ENCODE measurements at places on chromosomes 16 and 17.
A peak's percentile ranks its signal among the peaks of the same experiment; 100 is the strongest.

DNA sequence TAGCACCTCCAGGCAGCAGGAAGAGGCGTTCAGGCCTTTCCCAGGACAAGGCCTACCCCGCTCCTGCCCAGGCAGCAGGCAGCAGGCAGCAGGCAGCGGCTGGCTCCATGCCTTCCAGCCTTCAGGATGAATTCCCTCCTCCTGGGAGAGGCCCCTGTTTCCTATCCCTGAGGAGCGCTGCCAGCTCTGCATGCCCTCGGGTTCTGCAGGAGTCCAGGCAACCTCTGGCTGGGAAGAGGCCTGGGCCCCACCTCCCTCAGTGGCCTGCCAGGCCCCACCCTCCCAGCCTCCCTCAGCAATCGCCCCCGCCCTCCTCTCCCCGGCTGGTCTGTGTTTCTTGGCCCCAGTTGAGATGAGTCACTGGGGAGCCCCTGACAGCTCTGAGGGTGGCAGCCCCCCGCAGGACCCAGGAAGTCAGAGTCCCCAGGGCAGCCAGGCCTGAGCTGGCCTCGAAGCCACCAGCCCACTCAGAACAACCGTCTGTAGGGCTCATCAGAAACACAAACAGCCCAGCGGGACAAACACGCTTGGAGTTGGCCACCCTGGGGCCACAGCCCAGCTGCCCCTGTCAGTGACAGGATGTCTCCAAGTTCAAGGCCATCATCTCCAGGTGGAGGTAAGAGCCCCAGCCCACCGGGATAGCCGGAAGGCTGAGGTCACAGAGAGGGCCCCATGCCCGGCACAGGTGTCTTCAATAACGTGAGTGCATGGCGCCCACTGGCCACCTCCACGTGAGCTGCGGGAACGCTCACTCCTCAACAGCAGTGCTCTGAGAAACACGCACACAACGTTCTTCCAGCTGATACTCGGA, 39.5 kb upstream of the CIBAR2 start:
- DNase-seq = peak; percentile 98

- DNase-seq = peak; percentile 97
These were observed 5.4 kb downstream of the LRRC75A start for GRCh38 chr17:16486373-16487250.

DNA sequence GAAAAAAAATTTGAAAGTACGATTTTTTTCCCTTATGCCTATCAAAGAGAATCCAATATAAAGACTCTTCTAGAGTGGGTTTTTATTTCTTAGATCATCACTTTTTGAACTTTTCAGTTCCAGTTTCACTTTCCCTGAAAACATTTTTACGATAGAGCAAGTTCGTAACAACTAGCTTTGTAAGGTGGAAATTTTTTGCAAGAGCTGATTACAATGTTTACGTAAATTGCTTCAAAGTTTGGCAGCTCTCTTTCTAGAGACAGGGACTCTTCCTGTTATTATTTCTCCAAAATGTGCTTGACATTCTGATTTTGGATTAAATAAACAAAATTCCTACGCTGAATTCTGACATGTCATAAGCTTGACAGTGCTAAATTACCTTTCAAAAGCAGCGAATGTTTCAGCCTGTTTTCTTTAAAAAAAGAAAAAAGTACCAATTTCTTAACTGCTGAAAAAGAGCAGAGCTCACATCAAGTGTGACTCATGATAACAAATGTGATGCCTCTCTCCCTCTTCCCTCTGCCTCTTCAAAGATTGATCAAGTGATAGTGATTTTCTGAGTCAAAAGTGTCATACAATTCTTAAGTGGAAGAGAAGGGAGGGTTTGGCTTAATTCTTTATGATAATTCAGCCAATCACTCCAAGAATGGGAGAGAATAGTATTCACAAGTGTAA, 175.2 kb downstream of the KCNJ2 start:
- DNase-seq = peak; percentile 25

DNA sequence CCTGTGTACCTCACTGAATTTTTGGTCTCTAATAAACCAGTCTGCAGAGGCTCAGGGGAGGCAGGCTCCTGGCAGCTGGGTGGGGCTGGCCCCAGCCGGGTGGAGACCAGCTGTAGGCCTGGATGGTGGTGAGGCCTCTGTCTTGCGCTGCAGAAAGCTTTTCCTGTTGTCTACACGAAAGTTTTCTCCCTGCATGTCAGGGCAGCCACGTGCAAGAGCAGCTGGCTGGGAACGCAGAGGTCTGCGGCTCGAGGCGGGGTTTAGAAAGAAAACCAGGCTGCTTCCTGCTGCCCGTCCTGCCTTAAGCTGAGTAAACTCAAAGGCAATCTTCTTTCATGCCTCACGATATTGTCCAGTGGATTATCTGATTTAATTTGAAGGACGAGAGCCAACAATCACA, 2.4 kb downstream of the SERPINF1 start:
- DNase-seq = no peak

DNA sequence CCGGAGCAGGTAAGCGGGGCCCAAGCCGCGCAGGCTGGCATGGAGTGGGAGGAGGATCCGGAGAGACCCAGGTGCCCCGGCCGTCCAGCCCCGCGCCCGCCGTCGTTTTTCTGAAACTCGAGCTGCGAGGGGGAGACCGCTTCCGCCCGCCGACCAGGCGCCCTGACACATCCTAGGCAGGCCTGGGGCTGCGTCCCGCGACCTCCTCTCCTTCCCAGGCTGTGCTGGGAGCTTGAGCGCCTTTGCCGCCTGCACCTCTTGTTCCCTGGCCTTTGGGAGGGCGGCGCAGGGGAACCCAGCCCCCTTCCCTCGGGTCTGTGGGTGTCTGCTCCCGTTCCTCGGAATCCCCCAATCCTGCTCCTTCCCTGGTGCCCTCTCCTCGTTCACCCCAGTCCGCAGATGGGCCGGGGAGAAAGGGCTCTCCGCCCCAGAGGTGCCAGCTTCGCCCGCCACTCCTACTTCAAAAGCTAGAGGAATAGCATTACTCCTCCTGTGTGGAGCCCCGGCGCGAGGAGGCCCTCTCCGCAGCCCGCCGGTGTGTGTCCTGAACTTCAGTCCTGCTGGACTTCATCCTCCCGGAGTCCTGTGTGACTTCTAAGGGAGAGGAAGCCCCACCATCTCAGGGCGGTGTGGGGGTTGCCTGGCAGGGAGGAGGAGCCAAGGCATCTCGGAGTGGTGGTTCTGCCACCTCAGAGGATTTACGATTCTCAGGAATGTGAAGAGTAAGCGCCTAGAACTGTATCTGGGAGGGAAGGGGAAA, 1.0 kb downstream of the NHERF1 start:
- DNase-seq = no peak

GRCh38 chr17:7703584-7704479, 1.2 kb upstream of the EFNB3 start:
- no peak for DNase-seq

- no peak for DNase-seq
These were observed 2.4 kb downstream of the KCNJ12 start for GRCh38 chr17:21378553-21378952.

DNA sequence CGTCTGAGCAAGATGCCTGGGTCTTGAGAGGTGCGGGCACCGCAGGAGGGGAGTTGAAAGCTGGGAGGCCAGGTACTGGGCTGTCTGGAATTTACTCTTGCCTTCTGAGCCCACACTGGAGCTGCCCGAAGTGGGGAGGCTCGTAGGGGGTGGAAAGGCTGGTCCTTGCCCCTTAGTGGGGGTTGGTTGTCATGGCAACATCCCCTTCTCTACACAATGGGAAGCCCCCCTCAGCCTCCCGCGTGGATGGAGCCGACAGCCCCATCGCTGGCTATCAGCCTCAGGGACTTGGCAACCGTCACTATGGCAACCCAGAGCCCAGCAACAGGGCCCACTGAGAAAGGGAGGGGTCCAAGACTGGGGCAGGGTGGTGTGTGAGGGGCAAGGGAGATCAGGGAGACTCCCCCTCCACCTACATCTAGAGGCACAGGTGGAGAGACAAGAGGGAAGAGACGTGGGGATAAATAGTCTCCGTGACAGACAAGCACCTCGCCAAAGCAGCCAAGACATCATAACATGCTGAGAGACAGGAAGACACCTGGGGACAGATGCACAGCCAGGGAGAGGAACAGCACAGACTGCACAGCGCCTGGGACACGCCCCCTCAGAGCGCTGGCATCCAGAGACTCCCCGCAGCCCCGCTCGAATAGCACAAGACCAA, 5.3 kb upstream of the DNAH2 start:
- no peak for DNase-seq

GRCh38 chr16:19104607-19105006, 9.2 kb upstream of the ITPRIPL2 start:
- no peak for DNase-seq

DNA sequence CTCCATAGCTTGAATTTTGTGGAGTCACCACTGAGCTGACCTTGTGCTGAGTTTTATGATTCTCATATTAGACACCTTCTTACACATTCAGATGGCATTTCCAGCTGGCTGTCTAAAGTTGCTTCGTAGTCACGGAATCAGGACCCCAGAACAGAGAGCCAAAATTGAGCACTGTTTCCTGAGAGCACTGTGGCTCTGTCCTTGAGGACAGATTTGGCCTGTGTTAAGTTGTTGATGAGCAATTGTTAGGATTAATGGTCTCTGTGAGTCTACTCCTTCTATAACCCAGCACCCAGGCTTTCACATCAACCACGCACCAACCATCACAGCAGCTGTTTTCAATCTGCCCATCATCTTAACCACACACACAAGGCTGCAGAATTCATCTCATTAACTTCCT, 277.5 kb upstream of the HSBP1 start:
- no peak for DNase-seq

GRCh38 chr17:75941442-75941819, 589 bp upstream of the FBF1 start:
- no peak for DNase-seq

DNA sequence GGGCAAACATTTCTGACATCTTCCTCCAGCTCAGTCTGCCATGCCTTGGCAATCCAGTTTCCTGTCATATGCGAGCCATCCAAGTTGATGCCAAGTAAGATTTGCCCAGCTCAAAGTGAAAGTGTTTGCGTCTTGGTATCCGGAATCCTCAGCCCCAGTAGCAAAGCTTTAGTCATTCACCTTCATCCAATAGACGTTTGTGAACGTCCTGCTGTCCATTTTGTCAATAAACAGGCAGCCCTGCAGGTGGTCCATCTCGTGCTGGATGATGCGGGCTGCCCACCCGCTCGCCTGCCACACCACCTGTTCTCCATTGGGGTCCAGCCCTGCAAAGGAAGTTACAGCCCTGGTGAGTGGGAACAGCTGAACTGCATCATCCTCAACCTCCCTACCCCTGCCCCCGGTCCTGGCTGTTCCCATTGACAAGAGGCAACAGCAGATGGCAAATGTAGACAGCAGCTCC, 1.5 kb downstream of the PDF start:
- peak; percentile 70 for DNase-seq

DNA sequence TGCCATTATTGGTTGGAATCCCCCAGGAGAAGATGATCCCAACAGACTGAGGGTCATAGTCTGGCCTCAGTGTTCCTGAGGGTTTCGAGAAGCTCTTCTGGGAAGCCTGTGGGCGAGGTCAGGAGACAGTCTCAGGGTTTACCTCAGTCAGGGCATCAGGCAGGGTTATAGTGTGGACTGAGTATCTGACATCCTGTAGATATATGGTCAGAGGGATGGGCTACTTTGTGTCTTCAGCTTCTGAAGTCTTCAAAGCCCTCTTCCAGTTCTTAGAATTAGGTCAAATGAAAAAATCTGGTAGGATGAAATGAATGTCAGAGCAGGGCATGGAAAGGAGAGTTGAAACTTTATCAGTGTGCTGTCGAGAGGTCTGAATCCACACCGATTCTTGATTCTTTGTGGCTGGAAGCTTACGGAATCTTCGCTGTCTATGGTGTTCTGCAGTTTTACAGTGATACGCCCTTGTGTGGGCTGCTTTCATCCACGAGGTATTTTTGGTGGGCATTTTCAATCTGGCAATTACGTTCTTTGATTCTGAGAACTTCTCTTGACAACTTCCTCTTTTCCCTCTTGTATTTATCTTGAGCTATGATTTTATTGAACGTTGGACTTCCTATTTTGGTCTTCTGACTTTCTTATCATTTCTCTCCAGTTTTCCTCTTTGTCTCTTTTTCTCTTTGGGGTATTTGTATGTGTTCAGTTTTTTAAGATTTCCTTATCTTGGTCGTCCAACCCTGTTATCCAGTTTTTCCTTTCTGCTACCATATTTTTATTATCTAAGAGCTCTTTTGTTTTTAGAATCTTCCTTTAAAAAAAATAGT, 30.4 kb downstream of the BPTF start:
- no peak for DNase-seq

- peak; percentile 99 for DNase-seq
These were observed at the start of gene TOB1 for GRCh38 chr17:50866261-50866949. TOB1 (minus strand) TSS chr17:50866354; CDS start chr17:50864017, 2,337 bp downstream.

DNA sequence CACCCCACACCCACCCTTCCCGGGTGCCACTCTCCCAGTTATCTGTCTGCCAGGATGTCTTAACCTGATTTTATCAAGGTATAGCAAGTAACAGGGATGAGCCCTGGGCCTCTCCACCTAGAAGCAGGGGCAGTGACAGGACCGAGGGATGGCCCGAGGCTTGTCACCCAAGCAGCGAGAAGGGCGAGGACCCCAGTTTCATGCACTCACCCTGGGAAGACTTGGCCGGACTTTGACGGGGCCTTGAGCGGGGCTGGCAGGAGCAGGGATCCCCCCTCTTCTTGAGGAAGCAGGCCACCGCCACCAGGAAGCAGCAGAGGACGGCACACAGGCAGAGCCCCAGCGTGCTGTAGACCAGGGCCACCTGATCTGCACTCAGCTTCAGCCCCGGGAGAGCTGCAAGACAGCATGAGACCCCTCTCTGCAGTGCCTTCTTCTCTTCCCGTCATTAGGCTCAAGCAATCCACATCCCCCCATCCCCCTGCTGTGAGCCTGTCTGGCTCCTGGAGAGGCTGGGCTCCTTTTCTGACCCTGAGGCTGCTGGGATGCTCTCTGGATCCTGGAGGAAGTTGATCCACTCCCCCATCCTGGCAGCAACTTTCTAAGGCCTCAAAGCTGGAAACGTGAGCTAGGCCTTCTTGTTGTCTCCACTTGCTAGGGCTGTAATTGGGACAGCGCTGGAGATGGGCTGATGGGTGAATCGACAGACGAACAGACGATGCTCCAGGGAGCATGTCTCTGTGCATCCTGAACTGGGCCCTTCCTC, 31.6 kb downstream of the TNFRSF13B start:
- DNase-seq = no peak

DNA sequence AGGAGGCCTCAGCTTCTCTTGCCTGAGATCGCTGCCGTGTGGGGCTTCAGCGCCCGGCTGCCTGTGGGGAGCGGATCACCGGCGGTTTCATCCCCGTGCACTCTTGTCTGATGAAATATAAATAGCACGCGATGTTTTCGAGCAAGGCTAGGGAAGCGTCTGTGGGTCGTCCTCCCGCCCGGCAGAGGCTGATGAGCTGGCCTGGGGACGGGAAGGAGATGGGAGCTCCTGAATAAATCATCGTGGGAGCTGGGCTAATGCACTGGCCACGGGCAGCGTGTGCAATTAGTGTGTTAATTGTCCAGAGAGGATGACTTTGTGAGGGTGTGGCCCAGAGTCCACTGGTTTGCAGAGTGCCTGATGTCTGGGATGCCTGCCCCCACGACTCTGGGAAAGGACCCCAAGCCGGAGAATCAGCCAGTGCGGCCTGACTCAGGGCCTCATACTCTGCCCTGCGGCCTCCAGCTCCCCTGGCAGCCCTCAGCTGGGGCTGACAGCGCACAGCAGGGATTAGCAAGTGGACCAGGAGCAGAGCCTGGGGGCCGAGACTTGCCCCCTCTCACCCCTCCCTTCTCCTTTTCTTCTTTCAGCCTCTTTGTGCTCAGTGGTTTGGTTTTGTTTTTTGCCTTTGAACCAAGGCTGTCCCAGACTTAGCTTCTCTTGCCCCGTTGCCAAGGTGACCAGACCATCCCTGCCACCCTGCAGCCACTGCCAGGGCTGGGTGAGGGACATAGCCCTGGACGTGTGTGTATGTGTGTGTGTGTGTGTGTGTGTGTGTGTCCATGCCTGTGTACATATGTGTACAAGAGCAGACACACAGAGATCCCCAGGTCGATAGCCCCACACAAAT, 21.4 kb downstream of the KCNJ12 start:
- no peak for DNase-seq

- no peak for DNase-seq
These were observed 24.5 kb downstream of the TBX2 start for GRCh38 chr17:61423967-61424649.
